Activated CD4-positive, alpha-beta T cell treated with anti-CD3 and anti-CD28 coated beads for 1 hour (primary cell): ENCODE measurements at places on chromosomes 13 and 19.
A peak's percentile ranks its signal among the peaks of the same experiment; 100 is the strongest.

- DNase-seq: no peak
These were observed 8.2 kb upstream of the LATS2 start for GRCh38 chr13:21069561-21070004.

GRCh38 chr13:47903836-47904235 is 97.2 kb downstream of the SUCLA2 start:
- DNase-seq: no peak

GRCh38 chr19:53958168-53958571 is 4.6 kb upstream of the CACNG8 start:
- DNase-seq: no peak

DNA sequence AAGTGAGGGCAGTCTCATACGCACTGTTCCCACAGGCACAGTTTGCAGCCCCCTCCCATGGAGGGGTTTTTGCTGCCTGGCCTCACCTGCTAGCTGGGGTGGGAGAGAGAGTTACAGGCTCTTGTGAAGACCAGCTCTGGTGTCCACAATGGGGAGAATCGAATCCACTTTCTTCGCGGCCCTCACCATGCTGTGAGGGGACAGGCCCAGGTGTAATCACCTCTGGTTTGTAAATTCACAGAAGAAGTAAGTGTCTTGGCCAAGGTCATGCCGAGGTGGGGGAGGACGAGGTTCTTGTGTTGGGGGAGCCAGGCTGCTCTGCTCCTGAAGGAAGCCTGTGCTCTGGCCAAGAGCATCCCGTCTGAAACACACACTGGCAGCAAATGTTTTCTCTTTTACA is 39.5 kb downstream of the TEX29 start:
- no peak for DNase-seq

GRCh38 chr13:99335603-99336002 is 28.4 kb upstream of the GPR183 start:
- no peak for DNase-seq

DNA sequence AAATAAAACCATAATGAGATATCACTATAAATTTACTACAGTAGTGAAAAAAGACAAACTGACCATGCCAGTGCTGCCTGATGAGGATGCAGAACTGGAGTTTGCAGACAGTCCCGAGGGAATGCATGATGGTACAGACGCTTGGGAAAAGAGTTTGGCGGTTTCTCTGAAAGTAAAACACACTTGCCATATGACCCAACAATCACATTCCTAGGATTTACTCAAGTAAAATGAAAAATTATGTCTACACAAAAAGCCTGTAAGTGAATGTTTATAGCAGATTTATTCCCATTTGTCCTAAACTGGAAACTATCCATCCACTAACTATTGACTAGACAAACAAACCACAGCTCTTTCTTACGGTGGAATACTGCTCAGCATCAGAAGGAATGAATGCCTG is 271.0 kb downstream of the DNAJC15 start:
- DNase-seq: no peak

- no peak for DNase-seq
These were observed 248.0 kb upstream of the MAB21L1 start for GRCh38 chr13:35724446-35724845.

- no peak for DNase-seq
These were observed 221.2 kb downstream of the ZNF536 start for GRCh38 chr19:30593356-30593755.

DNA sequence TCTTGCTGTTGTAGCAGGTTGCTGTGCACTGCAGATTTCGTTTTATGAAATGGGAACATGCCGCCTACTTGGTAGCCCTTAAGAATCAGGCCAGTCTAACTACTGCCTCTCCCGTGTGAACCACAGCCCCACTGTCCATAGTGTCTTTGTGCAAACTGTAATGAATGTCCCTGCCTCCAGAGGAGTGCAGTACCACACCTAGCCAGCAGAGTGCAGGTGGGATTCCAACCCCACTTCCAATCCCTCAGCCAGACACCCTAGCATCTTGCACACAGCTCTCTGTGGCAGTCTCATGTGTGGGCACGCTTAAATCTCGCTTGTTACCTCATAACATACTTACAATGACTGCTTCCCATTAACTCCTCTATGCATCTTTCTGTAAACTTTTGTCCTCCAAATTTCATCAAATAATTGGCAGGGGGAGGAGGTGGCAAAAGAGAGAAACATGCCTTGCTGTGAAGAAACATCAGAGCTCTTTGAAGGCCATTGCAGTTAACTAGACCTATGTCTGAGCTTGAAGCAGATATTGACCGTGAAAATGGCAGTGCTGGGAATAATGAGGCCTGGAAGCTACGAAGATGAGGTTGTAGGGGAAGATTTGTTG is 47.2 kb downstream of the ZAR1L start:
- DNase-seq: peak; percentile 29

- no peak for DNase-seq
These were observed 221.7 kb upstream of the GPC6 start for GRCh38 chr13:93004919-93005318.

- no peak for DNase-seq
These were observed 86.1 kb downstream of the TEX26 start for GRCh38 chr13:31018511-31018910.

DNA sequence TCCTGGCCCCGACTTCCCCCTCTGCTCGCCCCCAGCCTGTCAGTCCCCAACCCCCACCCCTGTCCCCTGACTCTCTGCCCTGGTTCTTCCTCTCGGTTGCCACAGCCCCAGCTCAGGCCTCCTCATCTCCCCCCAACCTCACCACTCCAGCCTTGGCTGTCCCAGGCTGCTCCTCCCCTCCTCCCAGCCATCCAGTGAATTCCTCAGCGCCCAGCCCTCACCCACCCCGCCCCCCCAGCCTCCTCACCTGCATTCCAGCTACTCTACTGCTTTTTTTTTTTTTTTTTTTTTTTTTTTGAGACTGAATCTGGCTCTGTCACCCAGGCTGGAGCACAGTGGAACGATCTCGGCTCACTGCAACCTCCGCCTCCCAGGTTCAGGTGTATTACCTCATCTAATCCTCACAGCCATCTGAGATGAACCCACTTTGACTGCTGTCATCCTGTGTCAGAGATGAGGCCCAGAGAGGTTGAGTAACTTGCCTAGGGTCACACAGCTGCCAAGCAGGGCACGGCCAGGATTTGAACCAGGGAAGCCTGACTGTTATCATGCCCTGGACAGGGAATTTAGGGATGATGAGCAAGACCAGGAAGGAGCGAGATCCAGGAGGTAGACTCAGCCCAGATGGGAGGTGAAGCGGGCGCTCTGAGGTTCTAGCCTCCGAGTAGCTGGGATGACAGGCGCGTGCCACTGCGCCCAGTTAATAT is 2.6 kb downstream of the SULT2B1 start:
- no peak for DNase-seq

DNA sequence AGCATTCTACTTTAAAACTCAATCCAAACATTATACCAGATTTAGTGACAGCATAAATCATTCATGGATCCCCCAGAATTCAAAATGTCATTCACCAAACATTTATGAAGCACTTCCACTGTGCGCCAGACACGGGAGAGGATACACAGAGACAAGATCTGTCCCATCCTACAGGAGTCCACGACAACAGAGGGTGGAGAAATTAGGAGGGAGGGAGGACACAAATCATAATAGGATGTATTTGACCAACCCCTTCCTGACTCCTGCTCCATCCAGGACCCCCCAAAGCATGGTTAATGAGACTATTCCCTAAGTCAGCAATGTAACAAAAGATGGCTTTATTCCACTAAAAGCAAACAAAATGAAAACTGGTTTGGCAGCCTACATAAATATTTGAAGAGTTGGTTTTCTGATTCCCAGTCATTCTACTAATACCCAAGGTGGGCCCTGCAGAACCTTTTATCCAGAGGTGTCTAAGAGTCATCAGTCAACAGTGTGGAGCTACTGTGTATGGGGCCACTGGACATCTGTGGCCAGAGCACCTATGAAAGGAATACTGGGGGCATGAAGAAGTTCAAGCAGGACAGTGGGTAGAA is 62.8 kb upstream of the DOCK9 start:
- DNase-seq: no peak

- no peak for DNase-seq
These were observed 12.9 kb downstream of the CC2D1A start for GRCh38 chr19:13918726-13919411.

- no peak for DNase-seq
These were observed 76.6 kb downstream of the B3GLCT start for GRCh38 chr13:31276421-31276820.

DNA sequence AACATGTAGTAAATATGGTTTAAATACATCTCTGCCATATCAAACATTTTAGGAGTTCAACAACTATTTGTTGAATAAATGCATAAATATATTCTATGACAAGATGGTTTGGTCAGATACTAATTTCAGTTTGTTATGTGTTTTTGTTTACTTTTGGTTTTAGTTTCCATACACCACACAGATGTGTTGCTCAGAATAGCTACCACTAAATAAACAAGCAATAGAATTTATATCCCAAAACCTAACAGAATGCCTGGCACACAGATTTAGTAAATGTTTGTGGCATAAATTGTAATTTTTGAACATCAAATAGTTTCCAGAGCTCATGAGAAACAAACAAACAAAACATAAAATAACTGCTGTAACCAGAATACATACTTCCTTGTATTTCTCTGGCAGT is 126.8 kb upstream of the ATXN8OS start:
- no peak for DNase-seq

DNA sequence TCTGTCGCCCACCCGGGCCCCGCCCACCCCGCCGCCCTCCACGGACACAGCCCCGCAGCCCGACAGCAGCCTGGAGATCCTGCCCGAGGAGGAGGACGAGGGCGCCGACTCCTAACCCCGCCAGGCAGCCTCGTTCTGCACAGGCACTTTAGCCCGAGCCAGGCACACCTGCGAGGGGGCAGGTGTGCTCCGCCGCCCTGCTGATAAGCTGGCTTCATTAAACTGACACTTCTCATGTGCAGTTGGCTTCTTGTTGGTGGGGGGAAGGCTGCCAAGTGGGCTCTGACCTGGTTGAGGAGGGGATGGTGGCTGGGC is 8.2 kb downstream of the IL4I1 start:
- no peak for DNase-seq

DNA sequence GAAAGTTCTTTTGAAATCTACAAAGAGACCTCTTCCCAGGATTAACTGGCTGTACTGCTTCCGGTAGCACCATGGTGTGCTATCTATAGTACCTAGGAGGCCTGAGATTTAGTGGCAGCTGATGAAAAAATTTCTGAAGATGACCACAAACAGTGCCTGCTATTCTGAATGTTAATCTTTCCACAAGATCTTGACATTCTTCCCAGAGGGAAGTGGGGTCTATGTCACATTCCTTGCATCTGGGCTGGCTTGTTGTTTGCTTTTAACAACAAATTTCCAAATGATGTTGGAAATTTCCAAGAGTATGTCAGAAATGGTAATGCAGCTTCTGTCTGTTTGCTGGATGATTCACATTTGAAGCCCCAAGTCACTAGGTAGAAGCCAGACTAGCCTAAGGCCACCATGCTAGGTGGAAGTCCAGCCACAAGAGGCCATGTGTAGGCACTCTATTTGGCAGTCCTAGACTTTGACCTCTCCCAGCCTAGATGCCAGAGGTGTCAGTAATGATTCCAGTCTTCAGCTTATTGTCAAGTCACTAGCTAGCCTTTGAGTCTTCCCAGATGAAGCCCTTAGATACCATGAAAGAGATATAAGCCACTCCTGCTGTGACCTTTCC is 22.1 kb downstream of the SPART start:
- no peak for DNase-seq

- no peak for DNase-seq
These were observed 1612.3 kb upstream of the PRR20A start for GRCh38 chr13:55528434-55528833.

GRCh38 chr13:42740753-42741152 is 40.6 kb upstream of the FAM216B start:
- DNase-seq: no peak

- no peak for DNase-seq
These were observed 46.4 kb downstream of the N4BP2L1 start for GRCh38 chr13:32381539-32381938.

GRCh38 chr19:28456708-28457320 is 756.1 kb downstream of the UQCRFS1 start:
- no peak for DNase-seq

GRCh38 chr13:29748097-29748496 is 102.3 kb downstream of the UBL3 start:
- no peak for DNase-seq

DNA sequence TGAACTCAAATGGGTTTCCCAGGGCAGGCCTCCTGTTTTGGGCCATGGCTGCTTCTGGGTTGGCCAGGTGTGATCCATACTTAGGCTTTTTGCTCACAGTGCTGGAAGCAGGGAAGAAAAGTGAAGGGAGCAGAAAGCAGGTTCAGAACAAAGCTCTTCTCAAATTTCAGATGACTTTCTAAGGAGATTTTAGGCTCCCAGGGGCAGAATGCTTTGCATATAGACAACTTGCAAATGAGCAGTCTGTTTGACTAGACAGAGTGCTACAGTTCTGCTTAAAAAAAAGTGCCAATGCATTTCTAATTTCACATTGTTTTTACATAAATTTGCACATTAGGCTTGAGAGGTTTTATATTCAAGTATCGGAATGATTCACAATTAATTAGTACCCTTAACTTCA is 2.6 kb upstream of the SLC10A2 start:
- no peak for DNase-seq

- no peak for DNase-seq
These were observed 151.0 kb downstream of the DPF1 start for GRCh38 chr19:38072776-38073750.

DNA sequence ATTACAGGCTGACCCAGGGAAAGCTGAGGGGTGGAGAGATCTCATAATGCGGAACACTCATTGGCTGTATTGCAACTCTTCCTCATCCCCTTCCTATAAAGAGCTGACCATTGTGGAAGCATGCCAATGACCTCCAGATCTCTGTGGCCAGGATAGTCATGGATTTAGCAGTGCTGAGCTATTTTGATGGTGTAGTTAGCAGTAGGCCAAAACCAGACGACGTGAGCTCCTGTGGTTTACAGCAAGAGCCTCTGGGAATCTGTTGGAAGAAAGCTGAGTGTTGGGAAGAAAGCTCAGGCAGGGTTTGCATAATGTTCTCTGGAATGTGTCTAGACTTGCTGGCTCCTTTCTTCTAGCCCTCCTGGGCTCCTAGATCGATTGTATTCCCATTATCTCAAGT is 187.5 kb upstream of the GPC6 start:
- no peak for DNase-seq

- DNase-seq: no peak
These were observed 414.2 kb downstream of the EFNB2 start for GRCh38 chr13:106121173-106121754.

- no peak for DNase-seq
These were observed 33.9 kb downstream of the CAB39L start for GRCh38 chr13:49410006-49410405.
